ENCODE measurements at places on chromosomes 6 and 20.

- no peak for DNase-seq
Measured at GRCh38 chr6:62354261-62354660, 68.2 kb upstream of the KHDRBS2 start.

GRCh38 chr6:63504777-63505384 lies 67.4 kb upstream of the LOC128125822 start:
- no peak for DNase-seq

DNA sequence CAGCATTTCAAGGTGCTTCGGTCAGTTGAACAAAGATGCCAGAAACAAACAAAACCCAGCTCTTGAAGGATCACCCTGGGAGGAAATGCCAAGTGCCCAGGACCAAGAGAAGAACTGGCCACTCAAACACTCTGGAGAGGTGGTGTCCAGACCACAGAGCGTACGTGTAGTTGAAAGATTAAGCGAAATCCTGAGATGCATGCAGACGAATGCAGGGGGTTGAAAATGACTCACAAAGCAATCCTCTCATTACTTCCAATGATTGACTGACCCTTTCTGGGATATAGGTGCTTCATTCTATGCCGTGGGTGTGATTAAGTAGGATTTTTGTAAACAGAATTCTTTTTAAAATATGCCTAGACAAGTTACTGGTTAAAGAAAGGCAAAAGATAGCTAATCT lies 71.5 kb upstream of the ATXN1 start:
- no peak for DNase-seq

GRCh38 chr6:156917213-156917612 lies 140.0 kb downstream of the ARID1B start:
- DNase-seq, result no peak

GRCh38 chr6:4370066-4370465 lies 234.7 kb upstream of the ECI2 start:
- peak; percentile 51 for DNase-seq

DNA sequence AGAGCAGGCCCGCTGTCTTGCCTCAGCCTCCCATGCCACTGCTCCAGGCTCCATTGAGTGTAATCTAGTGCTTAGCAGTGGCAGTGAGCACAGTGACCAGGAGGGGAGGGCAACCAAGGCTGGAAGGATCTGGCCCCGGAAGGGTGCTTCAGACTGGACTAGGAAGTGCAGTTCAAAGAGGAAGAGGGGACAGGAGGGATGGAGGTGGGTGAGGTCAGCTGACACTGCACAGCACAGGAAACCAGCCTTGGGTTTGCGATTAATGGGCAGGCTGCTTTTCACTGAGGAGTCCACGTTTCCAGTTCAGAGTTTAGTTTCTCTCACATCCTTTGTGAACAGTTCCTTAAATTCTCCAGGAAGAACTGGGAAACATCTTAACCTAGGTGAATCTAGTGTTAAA lies 46.9 kb downstream of the CDS2 start:
- no peak for DNase-seq

GRCh38 chr20:3479759-3480615 lies 9.2 kb downstream of the ATRN start:
- DNase-seq, result no peak

GRCh38 chr20:1818895-1819294 lies 76.3 kb upstream of the SIRPA start:
- DNase-seq, result no peak

GRCh38 chr6:39182604-39183003 lies 46.7 kb downstream of the KCNK5 start:
- DNase-seq, result no peak

DNA sequence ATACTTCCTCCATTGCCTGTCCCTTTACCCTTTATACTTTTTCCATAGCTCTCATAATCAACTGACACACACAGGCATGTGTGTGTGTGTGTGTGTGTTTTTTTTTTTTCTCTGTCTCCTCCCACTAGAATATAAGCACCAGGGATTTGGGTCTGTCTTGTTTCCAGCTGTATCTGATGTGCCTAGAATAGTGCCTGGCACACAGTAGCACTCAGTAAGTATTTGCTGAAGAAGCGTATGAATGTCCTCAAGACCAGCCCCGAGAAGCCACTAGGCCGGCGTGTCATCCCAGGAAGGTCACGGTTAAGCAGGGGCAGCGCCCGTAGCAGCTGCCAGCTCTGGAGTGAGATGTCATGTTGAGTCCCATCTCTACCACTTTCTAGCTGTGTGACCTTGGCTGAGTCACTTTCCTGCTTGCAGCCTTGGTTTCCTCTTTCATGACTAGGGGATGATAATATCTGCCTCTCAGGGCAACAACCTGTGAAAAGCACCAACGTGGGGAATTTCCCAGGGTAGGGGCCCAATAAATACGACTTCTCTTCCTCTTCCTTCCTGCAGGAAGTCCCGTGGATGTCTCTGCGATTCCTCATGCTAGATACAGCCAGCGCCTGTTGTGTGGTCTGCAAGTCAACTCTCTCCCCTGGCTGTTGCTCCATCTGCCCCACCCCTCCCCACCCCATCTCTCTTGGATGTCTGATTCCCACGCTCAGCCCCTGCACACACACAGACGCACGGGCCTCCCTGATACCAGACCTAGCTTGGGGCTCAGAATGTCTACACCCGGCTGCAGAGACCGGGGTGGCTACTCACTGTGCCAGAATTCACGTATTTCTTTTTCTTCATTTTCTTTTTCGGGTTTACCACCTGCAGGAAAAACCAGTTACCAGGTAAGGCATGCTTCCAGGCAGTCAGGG lies 58.1 kb downstream of the RAB44 start:
- peak; percentile 32 for DNase-seq

DNA sequence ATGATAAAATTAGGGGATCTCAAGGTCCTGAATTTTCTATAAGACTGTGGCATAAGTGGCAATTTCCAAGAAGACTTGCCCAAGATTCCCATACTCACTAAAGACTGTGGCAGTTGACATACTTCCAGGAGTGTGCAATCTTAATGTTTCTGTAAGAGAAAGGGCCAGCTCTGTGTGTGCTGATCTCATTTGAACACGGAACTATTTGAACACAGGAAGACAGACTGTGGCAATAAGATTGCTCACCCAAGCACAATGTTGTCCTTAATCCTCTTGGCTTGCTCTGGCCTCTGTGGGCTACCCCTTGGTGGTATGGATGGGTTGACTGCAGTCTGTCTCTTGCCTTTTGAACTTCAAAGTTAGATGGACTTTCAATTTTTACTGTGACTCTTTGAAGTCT lies 151.4 kb downstream of the PHF3 start:
- no peak for DNase-seq

DNA sequence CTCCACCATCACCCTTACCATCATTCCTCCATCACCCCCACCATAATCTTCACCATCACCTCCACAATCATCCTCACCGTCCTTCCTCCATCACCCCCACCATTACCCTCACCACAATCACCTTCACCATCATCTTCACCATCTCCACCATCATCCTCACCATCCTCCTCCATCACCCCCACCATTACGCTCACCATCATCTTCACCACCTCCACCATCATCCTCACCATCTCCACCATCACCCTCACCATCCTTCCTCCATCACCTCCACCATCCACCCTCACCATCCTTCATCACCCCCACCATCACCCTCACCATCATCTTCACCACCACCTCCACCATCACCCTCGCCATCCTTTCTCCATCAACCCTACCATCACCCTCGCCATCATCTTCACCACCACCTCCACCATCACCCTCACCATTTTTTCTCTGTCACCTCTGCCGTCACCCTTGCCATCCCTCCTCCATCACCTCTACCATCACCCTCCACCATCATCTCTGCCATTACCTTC lies 33.1 kb upstream of the MPC1 start:
- DNase-seq, result no peak

DNA sequence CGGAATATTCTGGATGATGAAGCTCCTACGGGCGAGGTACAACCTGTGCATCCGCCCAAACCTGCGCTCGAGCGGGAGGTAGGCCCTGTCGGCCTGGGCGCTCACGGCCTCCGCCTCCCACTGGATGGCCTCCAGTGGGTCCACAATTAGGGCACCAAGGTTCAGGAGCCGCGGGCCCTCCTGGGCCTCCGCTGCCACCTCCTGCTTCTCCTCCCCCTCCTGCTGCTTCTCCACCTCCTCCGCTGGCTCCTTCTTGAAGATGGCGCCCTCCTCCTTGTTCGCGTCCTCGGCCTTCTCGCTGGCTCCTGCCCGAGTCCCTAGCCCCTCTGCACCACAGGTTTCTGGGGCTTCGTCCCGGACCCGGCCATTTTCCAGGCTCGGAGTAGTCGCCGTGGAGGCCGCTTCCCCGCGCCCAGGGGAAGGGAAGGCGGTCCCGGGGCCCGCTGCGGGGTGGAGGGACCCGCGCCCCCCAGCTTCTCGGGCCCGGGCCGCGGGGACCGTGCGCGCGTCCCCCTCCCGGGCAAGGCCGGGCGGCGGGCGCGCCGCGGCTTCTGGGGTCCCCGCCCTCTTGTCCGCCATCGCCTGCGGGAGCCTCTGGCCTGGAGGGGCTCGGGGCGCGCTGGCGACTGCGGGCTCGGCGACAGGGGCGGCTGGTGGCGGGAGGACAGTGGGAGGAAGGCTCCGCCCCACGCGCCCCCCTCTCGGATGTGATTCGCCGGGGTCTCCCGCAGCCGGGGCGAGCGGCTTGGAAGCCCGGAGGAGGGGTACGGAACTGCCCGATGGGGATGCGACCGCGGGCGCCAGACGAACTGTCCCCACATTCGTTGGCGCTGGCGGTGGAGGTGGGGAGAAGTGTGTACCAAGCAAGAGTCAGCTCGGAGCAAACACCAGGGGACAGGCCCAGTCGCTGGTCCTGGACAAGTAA lies 17.6 kb downstream of the PLAGL2 start:
- no peak for DNase-seq

DNA sequence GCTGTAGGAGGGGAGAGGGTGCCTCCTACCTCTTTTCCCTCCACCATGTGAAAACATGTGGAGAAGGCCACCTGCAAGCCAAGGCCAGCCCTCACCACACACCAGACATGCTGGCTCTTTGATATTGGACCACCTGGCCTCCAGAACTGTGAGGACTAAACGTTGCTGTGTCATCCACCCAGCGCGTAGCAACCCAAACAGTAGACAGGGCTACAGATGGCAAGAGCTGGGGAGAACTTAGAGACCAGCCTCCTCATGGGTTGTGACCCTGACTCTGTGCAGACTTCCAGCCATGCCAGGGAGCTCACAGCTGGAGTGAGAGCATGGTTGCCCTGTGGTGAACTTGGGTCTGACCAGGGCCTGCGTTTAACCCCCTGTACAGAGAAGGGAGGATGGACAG lies 195.9 kb upstream of the CST7 start:
- DNase-seq, result no peak

DNA sequence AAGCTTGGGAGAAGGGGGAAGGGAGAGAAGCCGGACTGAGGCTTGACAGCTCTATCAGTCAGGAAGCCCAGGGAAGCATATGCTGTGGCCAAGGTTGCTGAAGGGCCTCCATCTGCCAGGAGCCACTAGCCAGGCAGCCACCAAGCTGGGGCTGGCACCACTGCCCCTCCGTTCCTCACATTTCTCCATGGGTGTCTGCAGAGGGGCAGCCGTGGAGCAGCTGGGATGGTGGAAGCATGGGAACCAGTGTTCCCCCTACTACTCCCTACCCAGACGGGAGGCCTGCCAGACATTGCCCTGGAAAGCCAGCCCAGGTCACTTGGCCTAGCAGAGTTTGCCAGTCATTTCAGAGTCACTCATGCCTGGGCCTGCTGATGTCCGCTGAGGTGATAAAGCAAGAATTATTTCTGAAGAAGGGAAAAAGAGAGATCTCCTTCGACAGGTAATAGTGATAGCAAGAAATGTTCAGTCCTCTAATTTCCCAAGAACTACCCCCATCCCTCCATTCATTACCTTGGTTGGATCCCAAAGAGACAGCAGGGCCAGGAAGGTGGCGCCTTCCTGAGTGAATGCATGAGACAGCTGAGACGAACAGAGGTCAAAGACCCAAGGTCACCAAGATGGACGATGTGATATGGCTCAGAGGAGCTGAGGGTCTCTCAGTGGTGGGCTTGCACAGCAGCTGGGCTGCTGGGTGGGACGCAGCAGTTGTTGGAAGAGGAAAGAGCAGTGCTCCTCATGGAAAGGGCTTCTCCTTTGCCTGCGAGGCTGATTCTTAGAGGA lies 21.9 kb downstream of the SNPH start:
- DNase-seq, result no peak

All from SW 1271 (cell line).